ENCODE measurements at places on chromosomes 4 and X. TPM values are rescaled to one million over a fixed set of nuclear protein-coding genes. Genes with fewer than 3 reads are reported as not detected.

DNA sequence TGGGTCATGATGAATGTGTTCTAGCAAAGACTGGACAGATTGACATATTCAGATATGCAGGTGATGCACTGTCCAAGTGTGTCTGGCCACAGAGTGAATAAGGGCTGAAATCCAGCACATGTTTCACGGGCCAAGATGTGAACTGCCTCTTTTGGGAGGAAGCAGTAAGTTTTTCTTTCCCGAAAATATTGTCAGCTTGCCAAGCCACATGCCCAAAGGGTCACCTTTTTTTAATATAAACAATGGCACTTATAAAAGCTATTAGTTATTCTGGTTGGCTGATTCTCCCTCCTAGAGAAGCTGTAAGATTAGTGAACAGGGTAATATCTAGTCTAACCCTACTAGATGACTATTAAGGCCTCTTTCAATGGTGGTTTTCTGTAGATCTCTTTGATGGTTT, 1.5 kb upstream of the EDNRA start:
- DNase-seq = no peak

GRCh38 chrX:74515356-74515755, 94.1 kb downstream of the SLC16A2 start:
- DNase-seq = no peak

GRCh38 chr4:30912098-30912714, 192.0 kb downstream of the PCDH7 start:
- no peak for DNase-seq

GRCh38 chr4:78767350-78767749, 8.8 kb upstream of the BMP2K start:
- DNase-seq = no peak

DNA sequence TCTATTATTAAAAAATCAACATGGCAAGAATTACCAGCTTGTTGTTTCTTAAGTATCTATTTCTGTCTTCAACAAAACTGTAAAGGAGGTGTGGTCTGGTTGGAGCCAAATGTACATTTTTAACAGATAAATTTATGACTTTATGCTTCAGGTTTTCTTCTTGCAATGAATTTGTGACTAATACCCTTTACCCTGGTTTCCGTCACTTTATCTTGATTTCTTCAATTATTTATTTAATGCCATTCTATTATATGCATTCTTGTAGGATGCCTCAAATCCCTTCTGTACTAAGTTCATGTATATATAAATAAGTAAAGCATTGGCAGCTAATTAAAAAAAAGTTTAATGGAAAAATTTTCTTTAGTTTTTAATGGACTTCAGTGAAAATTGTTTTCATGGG, 41.5 kb upstream of the ANXA3 start:
- DNase-seq = no peak

GRCh38 chrX:30504309-30504708, 73.3 kb downstream of the TASL start:
- peak; percentile 39 for DNase-seq

DNA sequence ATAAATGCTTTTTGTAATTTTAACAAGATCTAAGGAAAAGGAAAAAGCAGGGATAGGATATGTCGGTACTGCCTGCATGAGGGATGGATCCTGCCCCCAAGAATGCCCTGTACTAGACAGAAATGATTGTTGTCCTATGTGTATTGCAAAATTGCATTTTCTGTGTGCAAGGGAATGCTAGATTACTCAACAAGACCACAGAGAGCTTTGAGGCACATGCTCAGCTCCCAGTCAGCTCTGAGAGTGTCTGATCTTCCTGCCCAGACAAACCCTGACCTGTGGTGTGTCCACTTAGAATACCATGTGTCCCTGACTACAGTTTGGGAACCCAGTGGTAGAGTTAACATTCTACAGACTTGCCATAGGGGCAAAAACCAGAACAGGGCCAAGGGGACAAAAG, 129.2 kb upstream of the PAK3 start:
- no peak for DNase-seq

DNA sequence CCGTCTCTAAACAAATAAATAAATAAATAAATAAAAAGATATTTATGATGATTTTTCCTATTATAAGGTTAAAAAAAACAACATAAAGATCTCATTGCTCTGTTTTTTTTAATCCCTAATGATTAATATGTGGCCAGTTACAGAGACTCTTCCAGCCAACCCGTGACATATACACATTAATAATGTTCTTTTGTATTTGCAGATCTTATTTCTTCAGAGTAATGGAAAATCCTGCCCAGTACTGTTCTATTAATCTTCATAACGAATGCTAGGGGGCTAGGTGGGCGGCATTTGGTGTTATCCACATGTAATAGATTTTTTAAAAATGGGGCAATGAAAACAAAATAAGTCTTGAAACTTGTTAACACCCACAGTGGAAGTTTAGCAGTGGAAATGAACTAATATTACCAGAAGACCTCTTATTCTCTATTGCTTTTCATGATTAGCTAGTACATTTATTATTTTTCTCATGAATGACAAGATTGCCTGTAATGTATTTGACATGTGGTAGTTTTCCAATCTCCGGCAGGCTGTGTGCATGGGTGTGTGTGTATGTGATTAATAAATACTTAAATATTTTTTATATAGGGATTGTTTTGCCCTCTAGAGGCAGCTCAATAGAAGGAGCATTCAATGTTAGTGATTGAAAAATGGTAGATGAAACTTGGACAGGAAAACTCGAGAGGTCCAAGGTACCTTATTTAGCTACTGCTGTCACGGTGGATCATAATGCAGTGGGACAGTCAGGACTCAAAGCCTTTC, 457.4 kb downstream of the IL1RAPL1 start:
- no peak for DNase-seq

DNA sequence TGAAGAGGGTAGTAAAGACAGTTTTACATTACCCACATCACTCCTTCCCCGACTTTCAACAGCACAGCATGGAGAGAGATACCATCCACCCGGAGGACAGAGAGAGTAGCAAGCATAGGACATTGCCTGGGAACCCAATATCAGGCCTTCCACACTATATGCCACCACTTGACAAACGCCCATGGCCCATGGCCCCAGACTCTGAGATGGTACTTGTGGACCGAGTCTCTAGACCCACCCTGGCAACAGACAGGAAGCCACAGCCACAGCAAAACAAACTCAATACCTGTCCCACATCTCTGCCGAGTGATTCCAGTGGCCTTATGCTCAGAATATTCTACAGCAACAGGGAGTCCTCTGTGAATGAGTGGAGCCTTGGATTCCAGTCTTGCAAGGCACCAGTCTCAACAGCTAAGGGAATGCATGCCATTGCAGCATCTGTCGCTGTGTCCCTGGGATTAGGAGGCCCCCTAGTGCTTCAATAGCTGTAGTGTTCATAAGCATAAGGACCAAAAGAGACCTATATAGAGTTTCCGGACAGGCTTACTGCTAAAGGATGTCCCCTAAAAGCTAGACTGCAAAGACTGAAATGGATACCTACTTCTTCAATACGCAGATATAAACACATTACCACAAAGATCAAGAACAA, 14.7 kb upstream of the CT55 start:
- DNase-seq = no peak

- no peak for DNase-seq
Measured at GRCh38 chr4:182679533-182679932, 237.7 kb downstream of the DCTD start.

GRCh38 chrX:129719268-129719667, 19.5 kb upstream of the XPNPEP2 start:
- DNase-seq = no peak

GRCh38 chrX:56726605-56727004, 2.4 kb upstream of the NBDY start:
- peak; percentile 37 for DNase-seq

GRCh38 chr4:71334465-71334882, 4.3 kb upstream of the SLC4A4 start:
- peak; percentile 62 for DNase-seq

DNA sequence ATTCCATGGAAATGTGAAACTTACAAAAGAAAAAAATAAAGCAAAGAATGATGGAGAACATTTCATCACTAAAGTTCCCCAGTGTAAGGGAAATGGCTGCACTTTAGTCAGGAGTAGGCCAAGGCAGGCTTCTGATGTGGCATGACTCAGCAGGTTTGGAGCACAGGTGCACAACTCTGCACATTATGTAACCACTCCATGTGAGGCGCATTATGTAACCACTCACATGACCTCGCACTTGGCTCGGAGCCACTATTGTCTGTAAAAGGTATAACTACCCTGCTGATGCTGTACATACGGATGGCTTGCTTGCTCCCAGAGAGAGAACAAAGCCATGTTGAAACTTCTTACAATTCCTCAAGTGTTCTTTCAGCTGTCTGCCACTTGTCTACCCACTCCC, 727.6 kb downstream of the TRAM1L1 start:
- no peak for DNase-seq

GRCh38 chr4:147524601-147525000, 43.7 kb downstream of the EDNRA start:
- DNase-seq = no peak

GRCh38 chrX:129997086-129997485, 14.7 kb downstream of the BCORL1 start:
- no peak for DNase-seq

- DNase-seq = no peak
Measured at GRCh38 chrX:113136836-113137235, 296.2 kb upstream of the AMOT start.

- DNase-seq = no peak
Measured at GRCh38 chr4:145538596-145538995, 56.9 kb downstream of the SMAD1 start.

DNA sequence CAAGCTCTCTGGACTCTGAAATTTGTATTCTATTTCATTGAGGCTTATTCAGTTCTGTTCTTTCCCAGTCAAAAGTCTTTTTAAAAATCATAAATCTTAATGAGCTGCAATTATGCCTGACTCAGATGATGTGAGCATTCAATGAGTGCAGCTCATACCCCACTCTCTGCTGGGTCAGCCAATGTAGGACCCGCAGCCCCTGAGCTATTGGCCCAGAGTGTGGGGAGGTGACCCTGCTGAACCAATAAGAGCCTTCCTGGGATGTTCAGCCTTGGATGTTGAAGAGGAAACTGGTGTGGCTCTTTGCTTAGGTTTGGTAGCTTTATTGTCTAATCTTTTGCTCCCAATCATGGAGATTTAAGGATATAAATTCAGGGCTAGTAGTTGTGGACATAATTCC, 12.1 kb upstream of the TCEAL4 start:
- no peak for DNase-seq

DNA sequence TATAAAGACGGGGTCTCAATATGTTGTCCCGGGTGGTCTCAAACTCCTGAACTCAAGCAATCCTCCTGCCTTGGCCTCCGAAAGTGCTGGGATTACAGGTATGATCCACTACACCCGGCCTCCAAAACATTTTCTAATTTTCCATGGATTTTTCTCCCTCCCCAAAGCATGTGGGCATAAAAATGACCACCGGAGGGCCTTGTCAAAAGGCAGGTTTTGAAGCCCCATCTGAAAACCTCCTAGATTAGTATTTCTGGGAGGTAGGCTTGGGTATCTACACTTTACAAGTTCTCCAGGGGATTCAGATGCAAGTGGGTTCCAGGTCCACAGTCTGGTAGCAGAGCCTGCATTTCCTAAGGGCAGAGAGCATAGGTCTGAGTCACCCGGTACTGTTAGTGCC, 1.4 kb upstream of the GPR173 start:
- no peak for DNase-seq

Gene ANKRD50
- 27.5 TPM for total RNA-seq

Gene CDX4
- not detected for total RNA-seq

Gene GAGE12J
- not detected for total RNA-seq

Gene YIPF7
- not detected for total RNA-seq

Gene G6PD
- 91.3 TPM for total RNA-seq

Gene DIAPH2
- total RNA-seq = 25.6 TPM

Gene P2RY4
- 0.29 TPM for total RNA-seq

Gene F8A2
- total RNA-seq = not detected

Gene ASMT
- total RNA-seq = 0.36 TPM

Gene WAS
- 0.36 TPM for total RNA-seq

Gene HHIP
- total RNA-seq = 0.59 TPM
